ENCODE measurements at places on chromosomes 6 and 20.

GRCh38 chr6:96995903-96996302 lies 71.4 kb downstream of the KLHL32 start:
- no peak for DNase-seq

GRCh38 chr6:15526212-15526701 lies 136.6 kb downstream of the DTNBP1 start:
- DNase-seq: no peak

- DNase-seq: no peak
Measured at GRCh38 chr6:146851837-146852236, 253.1 kb downstream of the ADGB start.

DNA sequence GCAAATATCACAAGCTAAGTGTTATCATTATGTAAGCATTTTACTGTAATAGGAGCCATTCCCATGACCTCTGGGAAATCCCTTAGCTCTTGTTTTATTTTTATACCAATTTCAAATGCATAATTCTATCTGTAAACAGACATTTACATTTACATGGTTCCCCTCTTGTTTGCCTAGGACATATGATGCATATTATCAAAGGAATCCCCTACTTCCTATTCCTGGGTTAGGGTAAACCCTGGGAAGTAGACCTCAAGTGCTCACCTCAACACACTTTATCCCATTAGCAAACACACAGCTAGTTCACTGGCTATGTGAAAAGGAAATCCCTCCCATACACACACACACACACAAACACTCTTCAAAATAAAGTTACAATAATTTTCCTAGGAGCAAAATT lies 27.1 kb downstream of the PDE10A start:
- DNase-seq: no peak

GRCh38 chr6:144216668-144217218 lies 66.4 kb downstream of the STX11 start:
- DNase-seq: no peak

DNA sequence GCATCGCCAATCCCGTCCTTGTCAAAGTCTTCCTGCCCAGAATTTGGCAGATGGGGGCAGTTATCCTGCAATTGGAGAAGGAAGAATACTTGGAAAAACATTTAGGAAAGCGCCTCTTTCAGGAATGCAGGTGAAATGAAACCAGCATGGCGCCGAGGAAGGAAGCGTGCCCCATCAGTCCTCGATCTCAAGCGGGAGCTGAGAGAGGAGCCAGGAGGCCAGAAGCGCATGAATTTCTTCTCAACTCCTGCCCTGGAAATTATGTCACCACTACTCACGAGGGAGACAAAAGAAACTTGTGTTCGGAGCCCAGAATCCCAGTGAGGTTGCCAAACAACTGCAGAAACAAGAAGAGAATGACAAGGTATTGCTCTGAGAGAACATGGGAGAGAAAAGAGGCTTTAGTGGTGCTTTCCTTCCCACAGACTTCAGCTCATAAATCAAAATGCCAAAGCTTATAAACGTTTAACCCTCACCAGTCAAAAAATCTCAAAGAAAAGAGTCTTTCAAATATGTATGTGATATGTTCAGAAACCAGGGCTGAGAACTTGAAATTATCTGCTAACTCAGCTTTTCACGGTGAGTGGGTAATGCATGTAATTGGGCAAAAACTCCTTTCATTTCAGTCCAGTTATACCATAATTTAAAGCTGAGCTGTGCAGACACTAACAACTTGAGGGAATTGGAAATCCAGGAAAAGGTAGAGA lies 23.9 kb downstream of the THBS2 start:
- no peak for DNase-seq

DNA sequence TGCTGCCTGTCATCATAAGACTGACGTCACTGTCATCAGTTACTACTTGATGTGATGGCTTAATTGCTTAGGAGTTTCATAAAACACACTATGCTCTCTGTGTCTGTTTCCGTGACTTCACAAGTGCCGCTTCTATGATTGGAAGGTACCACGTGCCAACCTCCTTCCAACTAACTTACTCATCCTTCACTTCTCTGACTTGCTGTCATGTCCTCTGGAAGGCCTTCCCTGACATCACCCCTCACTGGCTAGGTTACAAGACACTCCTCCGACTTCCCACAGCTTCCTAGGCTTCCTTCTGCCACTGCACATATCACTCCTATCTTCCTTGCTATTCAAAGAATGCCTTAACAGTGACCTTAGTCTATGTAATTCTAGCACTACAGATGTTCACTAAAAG lies 20.4 kb downstream of the SERINC3 start:
- DNase-seq: no peak

DNA sequence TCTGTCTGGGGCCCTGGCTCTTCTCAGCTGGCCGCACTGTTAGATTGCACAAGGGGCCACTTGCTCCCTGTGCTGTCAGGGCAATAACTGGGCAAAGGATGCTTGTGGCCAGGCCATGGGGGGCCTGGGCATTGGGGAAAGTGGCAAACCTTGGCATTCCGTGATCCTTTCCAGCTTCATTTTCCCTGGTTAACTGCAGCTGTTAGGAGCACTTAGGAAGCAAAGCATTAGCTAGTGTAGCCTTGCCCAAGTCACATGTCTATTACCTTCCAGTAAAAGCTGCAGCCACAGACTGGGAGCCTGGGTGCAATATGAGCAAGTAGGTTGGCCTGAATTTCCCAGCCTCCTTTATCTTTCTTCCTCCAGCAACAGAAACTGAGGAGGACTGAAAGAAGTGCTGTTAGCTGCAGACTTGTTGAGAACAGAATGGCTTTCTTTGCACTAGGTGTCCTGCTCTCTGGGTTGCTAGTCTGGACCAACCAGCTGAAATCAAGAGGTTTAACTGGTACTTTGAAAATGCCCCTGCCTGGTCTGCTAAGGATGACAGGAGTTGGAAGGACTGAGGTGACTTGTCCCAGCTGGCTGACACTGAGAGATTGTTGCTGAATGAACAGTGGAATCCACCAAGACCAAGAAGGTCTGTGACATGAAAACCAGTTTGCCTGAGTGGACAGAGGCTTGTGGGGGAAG lies 312.3 kb upstream of the SUPT3H start:
- DNase-seq: no peak

DNA sequence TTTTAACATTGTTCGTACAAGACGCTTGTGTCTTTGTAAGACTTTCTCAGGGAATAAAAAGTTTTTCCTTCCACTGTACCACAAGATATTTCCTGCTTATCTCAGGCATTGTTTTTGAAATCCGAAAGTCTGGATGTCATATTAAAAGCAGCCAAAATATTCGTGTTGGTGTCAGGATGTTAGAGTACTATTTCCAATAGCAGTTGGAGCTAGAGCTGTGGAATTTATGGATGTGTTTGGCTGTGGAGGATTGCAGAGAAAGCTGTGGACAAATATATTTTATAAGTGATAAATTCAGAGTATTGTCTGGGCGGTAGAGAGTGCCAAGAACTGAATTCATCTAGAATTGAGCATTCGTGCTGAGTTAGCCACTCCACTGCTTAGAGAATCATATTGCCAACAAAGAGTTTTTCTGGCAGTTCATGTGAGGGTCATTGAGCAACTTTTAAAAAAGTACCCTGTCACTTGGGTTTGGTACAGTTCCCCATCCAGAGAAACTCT lies 57.7 kb downstream of the ZDHHC14 start:
- DNase-seq: no peak

DNA sequence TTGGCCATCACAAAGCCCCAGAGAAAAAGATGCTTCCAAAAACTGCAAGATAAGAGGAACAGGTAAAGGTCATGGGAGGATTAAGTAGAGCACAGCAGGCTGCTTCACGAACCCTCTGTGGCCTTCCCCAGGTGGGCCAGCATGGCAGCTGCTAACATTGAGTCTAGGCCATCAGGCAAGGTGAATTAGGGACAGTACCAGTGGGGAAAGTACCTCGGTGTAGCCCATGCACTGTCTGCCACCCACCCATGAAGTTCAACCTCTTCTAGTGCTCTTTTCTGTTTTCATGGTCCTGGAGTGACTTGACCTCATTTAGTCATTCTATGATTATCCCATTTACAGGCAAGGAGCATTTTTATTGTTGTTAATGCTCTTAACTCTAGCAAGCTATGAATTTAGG lies 108.6 kb upstream of the DUSP22 start:
- no peak for DNase-seq

DNA sequence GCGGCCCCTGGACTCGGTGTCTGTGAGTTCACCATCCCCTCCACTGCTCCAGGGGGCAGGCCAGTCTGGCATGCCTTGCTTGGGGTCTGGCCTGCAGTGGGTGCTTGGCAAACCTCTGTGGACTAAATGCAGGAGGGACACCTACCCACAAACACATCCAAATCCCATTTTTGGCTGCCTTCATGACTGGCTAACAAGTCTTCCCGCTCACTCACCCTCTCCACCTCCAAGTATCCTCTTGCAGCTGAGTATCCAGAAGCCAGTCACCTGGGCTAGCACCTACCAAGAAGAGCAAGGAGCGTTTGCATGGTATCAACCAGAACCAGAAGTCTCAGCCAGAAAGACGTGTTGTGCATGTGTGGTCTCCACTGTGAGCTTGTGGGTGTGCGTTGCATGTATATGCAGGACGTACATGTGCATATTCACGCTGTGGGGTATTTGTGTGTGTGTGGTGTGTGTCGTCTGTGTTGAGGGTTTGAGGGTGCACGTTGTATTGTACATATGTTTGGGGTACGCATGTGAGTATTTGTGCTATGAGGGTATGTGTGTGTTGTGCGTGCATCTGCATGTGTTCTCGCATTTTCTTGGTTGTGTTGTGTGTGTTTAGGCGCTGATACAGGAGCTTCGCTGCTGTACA lies 5.6 kb upstream of the PMEPA1 start:
- DNase-seq: no peak

- no peak for DNase-seq
Measured at GRCh38 chr20:270517-270916, 13.0 kb downstream of the DEFB132 start.

GRCh38 chr6:129614464-129614863 lies 95.5 kb downstream of the ARHGAP18 start:
- no peak for DNase-seq

- no peak for DNase-seq
Measured at GRCh38 chr6:1917626-1918371, 308.1 kb downstream of the FOXC1 start.

DNA sequence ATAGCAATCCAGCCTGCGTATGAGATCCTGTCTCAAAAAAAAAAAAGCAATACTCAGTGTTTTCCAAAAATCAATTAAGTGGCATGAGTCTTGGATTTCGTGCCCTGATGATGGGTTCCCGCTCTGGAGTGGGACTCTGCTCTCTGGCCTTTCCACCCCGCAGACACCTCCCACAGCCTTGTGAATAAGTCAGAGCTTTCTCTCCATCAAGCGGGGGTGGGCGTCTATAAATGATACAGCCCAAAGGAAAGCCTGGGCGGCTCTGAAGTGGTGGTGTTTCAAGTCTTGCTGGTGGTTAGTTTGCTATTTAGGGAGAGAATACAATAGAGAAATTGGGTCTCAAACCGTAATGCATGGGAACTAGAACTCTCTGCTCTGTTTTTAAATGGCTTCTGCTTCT lies 52.5 kb upstream of the TAGAP start:
- DNase-seq: peak; percentile 49

DNA sequence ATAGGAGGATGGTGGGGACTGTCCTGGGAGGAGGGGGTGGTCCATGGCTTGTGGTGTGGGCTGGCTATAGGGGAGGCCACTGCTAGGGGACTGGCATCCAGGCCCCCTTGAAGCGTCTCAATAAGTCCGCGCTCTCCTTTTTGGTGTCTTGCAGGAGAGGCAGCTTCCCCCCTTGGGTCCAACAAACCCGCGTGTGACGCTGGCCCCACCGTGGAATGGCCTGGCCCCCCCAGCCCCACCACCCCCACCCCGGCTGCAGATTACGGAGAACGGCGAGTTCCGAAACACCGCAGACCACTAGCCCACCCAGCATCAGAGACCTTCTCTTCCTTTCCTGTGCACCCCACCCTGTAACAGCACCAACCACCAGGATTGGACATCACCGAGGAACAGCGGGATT lies 2.8 kb upstream of the ZBTB9 start:
- DNase-seq: no peak

GRCh38 chr6:2719093-2719455 lies 31.6 kb downstream of the MYLK4 start:
- no peak for DNase-seq

- no peak for DNase-seq
Measured at GRCh38 chr6:134238006-134238405, 79.9 kb downstream of the SGK1 start.

DNA sequence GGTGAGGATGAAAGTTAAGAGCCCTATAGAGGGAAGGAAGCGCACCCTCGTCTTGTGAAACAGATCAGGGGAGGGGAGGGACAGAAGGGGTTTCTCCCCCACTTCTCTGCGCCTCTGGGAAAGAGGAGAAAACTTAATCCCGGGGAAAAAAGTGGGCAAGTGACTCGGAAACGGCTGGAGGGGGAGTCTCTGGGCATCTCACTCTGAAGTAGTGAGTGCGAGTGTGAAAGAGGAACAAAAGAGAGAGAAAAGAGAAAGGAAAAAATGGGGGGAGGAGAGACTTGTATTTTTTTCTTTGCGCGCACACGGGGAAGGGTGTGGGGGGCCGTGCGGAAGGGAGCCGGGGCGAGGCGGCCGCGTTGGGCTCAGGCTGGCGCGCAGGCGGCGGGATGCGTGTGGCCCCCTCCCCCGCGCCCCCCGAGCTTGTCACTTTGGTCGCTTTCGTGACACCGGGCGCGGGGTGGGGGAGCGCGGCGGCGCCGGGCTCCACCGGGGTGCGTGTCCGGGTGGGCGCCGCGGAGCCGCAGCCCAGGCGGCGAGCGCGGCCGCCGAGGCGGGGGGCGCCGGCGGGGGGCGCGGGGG lies 454 bp downstream of the L3MBTL3 start:
- DNase-seq: peak; percentile 28

DNA sequence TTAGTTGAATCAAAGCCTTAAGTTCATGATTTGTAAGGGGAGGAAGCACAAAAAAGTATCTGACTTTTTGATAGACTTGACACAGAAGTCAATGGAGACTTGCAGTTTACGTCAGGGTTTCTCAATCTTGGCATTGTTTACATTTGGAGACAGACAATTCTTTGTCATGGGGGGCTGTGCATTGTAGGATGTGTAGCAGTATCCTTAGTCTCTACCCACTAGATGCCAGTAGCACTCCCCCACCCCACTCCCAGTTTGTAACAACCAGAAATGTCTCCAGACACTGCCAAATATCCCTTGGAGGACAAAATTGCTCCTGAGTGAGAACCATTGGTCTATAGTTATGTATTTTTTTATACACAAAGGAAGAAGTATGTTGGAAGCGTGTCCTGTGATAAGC lies 434.1 kb downstream of the RFPL4B start:
- DNase-seq: no peak

DNA sequence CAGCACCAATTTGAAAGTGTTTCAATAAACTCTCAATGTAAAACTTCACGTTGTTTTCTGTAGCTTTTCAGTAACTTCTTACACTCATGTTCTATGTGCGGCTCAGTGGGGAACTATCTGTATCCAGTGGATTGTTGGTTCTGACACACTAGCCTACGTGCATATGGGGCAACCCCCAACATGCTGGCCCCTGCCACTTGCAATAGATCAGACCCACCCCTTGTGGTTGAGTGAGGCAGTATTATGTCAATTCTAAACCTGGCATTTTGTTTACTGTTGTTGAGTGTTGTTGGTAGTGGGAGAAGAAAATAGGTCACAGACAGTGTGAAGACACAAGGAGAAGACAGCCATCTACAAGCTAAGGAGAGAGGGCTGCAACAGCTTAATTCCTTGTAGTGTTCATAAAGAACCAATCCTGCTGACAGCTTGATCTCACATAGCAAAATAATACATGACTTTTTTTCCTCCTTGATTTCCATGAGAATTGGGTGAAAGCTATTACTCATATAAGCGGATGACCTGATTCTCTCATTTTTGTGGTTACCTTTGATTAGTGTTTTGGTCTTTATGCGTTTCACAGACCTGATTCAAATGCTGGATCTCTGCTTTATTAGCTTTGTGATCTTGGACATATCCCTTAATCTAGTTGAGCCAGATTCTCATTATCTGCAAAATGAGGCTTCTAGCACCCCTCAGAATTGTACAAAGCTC lies 320.4 kb downstream of the LAMA2 start:
- DNase-seq: no peak

Data from stimulated activated CD4-positive, alpha-beta T cell treated with anti-CD3 and anti-CD28 coated beads, TNF-alpha, amount 100 ng/mL, for 1 hour (primary cell).